ENCODE measurements at places on chromosomes 7 and 10. TPM values are rescaled to one million over a fixed set of nuclear protein-coding genes. Genes with fewer than 3 reads are reported as not detected.

GRCh38 chr7:76121044-76121443 lies 73.1 kb downstream of the MDH2 start:
- no peak for DNase-seq

GRCh38 chr7:40008223-40008815 lies 58.3 kb downstream of the CDK13 start:
- DNase-seq, result no peak

GRCh38 chr7:69122953-69123352 lies 475.3 kb upstream of the AUTS2 start:
- no peak for DNase-seq

ASB4 gene
- total RNA-seq, result 0.13 TPM

SFR1 gene
- total RNA-seq, result 10.8 TPM

- no peak for DNase-seq
These were observed 529.1 kb upstream of the POM121L12 start for GRCh38 chr7:52506325-52506724.

DNA sequence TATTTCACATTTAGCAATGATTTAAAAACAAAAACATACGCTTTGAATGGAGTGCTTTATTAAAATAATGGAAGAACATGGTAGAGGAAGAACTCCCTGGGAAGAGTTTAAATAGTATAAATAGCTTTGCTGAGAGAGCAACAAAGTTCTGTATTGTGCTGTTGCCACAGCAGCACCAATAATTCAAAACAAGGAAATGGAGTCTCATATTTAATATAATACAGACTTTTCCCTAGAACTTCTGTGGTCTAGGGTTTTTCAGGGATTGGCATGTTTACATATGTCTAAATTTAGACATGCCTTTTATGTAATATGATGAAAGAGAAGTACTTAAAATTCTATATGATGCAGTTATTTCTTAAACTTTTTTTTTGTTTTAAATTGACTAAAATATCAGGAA lies 217.2 kb upstream of the HDAC9 start:
- no peak for DNase-seq

GRCh38 chr10:73814896-73815718 lies 3.7 kb upstream of the NDST2 start:
- no peak for DNase-seq

DNA sequence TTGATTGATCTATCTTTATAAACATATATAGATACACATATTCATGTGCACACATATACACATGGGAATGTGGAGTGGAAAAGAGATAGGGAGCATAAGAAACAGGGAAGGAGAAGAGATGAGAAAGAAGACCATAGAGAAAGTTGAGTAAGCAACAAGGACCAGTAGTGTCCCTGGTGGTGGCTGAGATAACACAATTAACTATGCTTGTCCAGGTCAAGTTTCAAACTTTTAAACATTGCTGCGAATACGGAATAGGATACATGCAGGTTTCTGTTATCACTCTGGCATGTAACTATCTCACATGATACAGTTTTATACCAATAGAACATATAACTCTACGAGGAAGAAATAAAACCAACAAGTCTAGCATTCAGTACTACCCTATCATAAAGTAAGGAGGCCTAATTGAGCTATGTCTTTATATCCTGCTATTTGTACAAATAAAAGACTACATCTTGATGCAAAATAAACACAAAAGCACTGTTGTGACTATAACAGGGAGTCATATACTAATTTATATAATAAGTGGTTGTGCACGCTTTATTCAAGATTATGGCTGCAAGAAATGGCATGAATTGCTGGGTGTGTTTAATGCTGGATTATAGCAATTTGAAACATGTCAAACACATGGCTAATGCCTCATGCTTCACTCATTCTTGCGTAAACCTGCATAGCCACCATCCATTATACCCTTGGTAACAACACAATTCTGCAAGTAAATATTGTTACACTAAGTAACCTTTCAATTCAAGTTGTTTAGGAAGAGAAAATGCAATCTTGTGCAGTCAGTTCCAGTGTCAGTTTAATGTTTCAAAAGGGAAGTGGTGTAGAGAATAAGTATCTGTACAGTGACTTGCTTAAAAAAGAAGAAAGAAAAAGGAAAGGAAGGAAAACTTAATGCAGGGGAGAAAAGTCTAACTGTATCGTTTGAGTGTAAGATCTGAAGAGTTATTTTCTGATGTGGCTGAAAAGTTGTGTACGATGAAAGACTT lies 8.2 kb downstream of the FOXP2 start:
- DNase-seq, result no peak

MYO1G gene
- 1.7 TPM for total RNA-seq

DNA sequence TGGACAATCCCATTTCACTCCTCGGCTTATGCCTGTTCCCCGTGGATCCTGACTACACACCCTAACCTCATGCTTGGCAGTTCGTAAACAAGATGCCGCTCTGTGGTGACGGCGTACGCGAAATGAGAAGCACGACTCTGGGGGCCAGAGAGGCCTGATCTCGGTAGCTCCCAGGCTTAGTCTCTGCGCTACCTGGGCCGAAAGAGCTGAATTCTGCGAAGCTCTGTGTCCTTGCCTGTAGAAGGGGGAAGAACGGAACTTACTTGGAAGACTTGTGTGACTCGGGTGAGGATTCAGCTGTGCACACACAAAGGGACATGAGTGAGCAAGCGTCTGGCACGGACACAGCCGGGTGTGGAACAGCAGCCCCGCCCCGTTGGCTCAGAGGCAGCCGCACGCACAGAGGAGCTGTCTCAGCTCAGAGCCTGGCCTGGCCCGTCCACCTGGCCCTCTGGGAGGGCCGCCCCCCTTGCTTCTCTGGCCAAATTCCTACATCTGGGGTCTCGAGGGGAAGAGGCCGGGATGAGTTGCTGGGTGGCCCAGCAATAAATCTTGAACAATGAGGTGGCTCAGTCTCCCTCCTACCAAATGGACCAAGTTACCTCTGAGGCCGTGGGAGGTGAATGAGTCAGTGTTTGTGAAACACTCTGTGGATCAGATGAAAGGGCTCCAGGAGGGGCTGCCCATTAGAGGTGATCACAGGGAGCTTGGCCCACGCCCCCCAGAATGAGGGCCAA lies 83.8 kb downstream of the PDGFA start:
- no peak for DNase-seq

ARHGAP12 gene
- total RNA-seq, result 39.6 TPM

GIMAP2 gene
- 2.6 TPM for total RNA-seq

- DNase-seq, result peak; percentile 18
These were observed 16.5 kb downstream of the KNDC1 start for GRCh38 chr10:133176546-133176945.

PRSS37 gene
- total RNA-seq, result not detected

MAPK8 gene
- total RNA-seq, result 61.9 TPM

GRCh38 chr10:76543655-76544054 lies 1094.0 kb downstream of the KCNMA1 start:
- DNase-seq, result no peak

- DNase-seq, result peak; percentile 16
These were observed 202.3 kb downstream of the GRID1 start for GRCh38 chr10:86164174-86164774.

DNA sequence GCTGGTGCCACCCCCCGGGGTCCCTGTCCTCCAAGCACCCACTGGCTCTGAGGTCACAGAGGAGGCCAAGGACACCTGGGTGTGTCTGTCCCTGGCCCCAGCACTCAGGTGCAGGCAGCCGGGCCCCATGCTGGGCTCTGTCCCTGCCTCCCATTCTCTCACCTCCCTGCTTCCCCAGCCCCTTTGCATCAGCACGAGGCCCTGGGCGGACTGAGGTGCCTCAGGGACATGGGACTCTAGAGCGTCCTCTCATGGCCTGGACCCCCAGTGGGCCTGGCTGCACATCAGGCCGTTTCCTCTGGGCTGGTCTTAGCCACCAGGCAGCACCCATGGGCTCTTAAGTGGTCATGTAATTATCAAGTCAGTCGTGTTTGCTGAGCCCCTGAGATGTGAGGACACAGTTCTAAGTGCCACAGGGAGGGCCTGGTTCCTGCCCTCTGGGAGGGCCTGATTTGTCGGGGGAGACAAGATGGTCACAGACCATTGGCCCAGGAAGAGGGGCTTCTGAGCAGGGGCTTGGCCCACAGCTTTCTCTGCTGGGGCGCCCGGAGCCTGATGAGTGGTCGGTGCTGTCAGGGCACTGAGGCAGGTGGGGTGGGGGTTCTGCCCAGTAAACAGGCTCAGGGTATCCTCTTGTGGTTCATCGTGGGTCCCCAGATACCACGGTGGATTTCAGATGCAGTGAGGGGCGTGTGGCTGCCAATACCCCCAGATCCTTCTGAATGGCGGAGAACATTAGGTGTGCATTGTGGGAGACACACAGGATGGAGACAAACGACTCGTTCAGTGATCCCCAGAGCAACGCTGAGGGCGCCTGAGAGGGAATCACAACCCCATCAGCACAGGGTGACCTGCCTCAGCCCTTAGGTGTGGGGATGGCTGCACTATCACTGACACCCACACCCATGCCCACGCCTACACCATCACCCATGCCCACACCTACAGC lies 152.5 kb downstream of the WDR37 start:
- no peak for DNase-seq

GRCh38 chr7:117616694-117617093 lies 136.9 kb downstream of the CFTR start:
- DNase-seq, result no peak

GRCh38 chr7:28316489-28316888 lies 95.8 kb upstream of the CREB5 start:
- no peak for DNase-seq

GRCh38 chr7:44665531-44666213 lies 59.2 kb downstream of the OGDH start:
- no peak for DNase-seq

MXI1 gene
- total RNA-seq, result 77.9 TPM

CUBN gene
- 1.2 TPM for total RNA-seq

- DNase-seq, result no peak
These were observed 903.9 kb downstream of the NRG3 start for GRCh38 chr10:82778908-82779307.

DNA sequence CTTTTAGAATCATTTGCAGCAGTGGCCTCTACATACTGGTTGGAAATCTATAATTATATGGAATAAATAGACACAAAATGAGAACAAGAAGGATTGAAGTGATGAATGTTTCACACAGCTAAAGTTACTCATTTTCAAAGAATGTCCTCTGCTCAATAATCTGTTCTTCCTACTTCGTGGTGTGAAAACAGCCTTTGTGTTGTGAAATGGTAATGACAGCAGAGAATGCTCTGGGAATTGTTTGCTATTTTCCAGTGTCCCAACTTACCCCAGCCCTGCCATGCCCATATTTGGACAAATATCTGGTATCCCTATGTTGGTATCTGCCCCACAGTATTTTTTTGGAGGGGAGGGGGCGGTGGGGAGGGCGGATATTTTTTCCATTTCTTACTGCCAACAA lies 130.4 kb downstream of the GLI3 start:
- no peak for DNase-seq

- DNase-seq, result no peak
These were observed 86.3 kb downstream of the RAB11FIP2 start for GRCh38 chr10:117960345-117960935.

GRCh38 chr7:29485339-29486190 lies 78.1 kb upstream of the PRR15 start:
- DNase-seq, result no peak

- DNase-seq, result no peak
These were observed 755 bp downstream of the TOMM7 start for GRCh38 chr7:22821702-22822485.

DNA sequence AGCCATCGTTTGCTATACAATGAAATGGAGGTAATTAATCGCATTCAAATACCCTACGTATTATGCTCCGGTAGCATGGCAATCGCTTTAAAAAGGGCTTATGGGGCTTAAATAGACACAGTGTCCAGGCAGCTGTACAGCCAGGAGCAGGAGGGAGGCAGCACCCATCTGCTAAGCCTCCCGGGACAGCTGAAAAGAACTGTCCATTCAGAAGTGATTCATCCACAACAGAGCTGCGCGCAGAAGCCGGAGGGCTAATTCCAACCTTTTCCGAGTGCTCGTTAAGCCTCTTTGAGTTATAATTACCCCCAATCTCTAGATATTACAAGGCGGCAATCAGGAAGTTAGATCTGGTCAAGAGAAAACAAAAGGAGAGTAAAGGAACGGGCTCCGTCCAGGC lies 58.3 kb downstream of the DPYSL4 start:
- no peak for DNase-seq

DNA sequence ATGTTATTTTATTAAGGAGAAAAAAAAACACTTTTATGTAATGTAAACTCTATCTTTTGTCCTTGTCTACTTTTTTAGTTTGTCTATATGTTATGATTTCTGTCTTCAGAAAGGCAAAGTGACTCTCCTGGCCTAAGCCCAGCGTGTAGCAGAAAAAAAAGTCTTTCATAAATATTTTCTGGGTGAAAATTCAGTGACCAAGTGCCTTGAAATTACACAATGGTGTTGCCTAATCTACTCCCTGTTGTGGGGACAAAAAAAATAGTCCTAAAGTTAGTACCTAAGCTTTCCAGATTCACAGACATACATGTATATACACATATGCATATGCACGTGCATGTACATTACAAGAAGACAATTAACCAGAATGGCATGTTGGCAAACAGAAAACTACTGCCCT lies 1257.8 kb upstream of the SORCS1 start:
- DNase-seq, result no peak

PRPS1L1 gene
- total RNA-seq, result 0.89 TPM

DNA sequence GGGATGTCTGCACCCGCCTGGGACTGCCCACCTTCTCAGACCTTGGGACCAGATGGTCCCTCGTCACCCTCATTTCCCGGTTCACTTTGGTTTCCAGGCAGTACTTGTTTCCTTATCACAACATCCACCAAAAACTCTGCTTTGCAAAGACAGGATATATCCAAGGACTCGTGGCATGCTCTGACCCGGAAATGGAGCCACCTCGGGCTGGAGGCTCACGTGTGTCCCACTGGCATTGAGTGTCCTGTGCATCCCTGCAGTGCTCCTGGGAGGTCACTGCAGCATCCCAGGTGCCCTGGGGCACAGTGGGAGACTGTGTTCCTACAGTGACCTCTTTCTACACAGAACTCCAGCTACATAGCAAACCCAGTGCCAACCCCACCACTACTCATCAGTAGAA lies 611.9 kb upstream of the FOXK1 start:
- DNase-seq, result no peak

MYL10 gene
- not detected for total RNA-seq

DNA sequence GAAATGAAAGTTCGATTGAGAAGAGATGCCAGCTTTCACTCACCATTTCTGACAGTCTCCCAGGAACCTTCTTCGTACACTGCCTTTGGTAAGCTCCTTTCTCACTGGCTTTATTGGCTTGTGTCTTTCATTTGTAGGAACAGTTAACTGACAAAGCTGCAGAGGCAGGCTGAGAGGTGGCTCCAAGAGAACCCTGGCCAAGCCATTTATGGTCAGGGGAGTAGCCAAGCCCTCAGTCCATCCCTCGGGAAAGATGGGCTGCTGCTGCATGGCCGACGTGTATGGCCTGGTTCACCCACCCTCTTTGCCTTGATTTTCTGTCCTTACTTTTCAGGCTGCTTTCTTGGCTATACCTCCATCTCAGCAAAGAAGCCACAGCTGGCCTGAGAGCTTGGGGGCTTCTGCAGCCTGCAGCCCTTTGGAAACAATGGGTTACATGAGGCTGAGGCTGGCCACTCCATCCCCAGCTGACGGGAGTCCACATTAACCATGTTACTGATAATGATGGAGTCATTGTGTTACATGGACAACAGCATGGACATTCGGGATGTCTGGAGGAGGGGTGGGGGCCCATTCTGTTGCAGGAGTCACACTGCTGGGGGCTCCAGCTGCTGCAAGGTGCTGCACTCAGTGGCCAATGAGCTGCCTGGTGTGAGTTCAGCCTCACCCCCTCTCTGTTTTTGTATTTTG lies at the start of gene OPALIN:
OPALIN (minus strand) TSS at position 152 of the 690 bp plus-strand sequence; CDS start at position 46, 106 bp downstream.
- no peak for DNase-seq

DLG5 gene
- 117 TPM for total RNA-seq

Data from suprapubic skin (tissue), 4 donors.